ENCODE measurements at places on chromosomes 4 and X.

GRCh38 chr4:166862032-166862431, 372.3 kb downstream of the SPOCK3 start:
- DNase-seq = no peak

DNA sequence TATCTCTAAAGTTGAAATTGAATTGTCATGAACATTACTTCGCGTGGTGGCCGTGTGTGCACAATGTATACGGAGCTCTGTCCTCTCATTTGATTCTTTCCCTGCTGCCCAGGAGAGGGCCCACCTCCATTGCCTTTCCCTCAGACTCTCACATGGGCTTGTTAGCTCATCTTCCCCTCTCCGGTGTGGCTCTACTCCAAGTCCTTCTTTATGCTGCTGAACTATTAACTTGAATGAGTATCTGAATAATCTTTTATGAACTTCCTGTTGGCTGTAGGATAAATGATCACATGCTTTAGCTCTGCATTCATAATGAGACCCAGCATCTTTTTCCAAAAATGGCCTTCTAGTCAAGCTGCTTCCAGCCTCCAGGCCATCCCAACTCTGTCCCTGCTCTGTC, 68.8 kb upstream of the CLNK start:
- no peak for DNase-seq

DNA sequence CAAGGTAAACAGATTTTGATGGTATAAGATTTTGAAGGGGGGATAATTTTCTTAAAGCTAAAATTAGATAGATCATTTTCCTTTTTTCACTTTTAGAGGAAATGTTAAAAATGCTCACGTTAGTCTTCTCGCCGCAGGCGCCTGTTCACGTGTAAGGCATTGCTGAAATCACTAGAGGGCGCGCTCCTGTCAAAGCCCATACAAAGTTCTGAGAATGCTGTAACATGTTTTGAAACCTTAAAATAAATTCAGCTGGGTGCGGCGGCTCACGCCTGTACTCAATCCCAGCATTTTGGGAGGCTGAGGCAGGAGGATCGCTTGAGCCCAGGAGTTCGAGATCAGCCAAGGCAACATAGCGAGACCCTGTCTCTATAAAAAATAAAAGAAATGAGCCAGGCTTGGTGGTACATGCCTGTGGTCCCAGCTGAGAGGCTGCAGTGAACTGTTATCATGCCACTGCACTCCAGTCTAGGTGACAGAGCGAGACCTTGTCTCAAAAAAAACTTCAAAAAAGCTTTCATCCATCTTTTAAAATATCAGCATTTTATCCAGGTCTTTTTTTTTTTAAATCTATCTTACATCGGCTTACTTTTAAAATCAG, 138.0 kb downstream of the RBMX2 start:
- peak; percentile 50 for DNase-seq

- DNase-seq = no peak
Observed at GRCh38 chr4:128735714-128736113, 73.8 kb upstream of the JADE1 start.

DNA sequence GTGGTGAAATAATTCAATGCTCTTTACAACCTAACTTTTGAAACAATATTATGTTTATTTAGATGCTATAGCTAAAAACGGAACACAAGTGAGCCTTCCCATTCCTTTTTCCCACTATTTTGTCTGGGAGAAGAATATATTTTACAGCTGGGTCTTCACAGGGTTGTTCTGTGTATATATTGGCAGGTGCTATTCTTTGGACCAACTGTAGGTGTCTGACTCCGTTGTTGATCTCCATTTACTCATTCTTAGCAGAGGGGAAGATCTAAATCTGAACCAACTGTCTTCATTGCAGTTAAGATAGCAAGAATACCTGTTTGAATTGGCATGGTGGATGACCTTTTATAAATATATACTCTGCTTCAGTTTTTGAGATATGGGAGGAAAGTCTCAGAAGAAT, 257.4 kb downstream of the CFAP299 start:
- no peak for DNase-seq

GRCh38 chr4:185412412-185412811, 13.4 kb downstream of the UFSP2 start:
- DNase-seq = no peak

- no peak for DNase-seq
Observed at GRCh38 chr4:94961420-94961819, 203.7 kb downstream of the BMPR1B start.

DNA sequence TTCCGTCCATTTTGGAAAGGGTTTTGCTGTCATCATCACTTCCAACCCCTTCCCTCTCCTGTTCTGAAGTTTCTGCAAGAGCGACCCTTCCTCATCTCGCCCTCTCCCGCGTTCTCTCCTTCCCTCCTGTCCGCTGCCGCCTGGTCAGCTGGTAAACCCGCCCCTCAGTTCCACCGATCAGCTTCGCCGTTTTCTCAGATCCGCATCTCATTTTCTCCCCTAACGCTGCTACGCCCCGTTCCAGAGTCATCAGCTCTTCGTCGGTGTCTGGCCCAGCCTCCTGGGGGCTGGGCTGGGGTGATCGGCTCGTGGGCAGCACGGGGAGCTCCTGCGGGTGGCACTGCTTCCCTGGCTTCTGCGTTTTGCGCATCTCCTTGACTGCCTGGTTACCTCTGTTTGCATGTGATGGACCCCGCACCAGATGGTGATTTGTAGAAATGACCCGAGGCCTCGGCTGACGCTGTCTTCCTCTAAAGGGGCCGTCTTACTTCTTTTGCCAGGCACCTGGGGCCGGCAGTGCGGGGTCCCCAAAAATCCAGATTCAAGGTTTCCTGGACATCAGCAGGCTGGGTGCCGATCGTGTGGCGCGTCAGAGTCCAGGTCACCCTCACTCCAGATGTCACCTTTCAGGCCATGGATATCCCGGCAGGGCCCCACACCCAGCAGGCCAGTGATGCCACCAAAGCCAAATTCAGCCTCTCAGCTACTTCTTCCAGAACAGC, 13.4 kb downstream of the CTBP1 start:
- DNase-seq = no peak

- DNase-seq = no peak
Observed at GRCh38 chr4:112076919-112077608, 68.2 kb upstream of the FAM241A start.

- no peak for DNase-seq
Observed at GRCh38 chrX:87160435-87161010, 357.1 kb upstream of the KLHL4 start.

- DNase-seq = no peak
Observed at GRCh38 chr4:125456075-125456474, 141.3 kb downstream of the FAT4 start.

GRCh38 chrX:76454456-76454927, 27.0 kb downstream of the MAGEE1 start:
- DNase-seq = no peak

DNA sequence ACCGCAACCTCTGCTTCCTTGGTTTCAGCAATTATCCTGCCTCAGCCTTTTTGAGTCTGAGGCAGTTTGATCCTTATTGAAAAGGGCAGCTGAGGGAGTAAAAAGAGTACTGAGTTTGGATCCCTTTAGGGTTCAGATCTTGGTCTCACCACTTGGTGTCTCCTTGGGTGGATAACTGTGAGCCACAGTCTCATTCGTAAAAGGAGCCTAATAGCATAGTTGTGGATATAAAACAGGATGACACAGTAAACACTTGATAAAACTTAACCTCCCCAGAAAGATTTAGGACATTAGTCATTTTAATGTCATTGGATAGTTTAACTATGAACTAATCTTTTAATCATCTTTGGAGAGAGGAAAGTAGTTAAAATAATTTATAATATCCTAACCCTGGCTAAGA, 173.0 kb downstream of the ANK2 start:
- no peak for DNase-seq

- no peak for DNase-seq
Observed at GRCh38 chr4:83556816-83557215, 20.9 kb downstream of the GPAT3 start.
